GDM1 (cell line): ENCODE measurements at places on chromosomes 6 and 20.

- no peak for DNase-seq
Observed at GRCh38 chr20:23228912-23229311, 121.7 kb upstream of the NXT1 start.

GRCh38 chr6:133359256-133359655 is 118.1 kb downstream of the EYA4 start:
- DNase-seq, result no peak

DNA sequence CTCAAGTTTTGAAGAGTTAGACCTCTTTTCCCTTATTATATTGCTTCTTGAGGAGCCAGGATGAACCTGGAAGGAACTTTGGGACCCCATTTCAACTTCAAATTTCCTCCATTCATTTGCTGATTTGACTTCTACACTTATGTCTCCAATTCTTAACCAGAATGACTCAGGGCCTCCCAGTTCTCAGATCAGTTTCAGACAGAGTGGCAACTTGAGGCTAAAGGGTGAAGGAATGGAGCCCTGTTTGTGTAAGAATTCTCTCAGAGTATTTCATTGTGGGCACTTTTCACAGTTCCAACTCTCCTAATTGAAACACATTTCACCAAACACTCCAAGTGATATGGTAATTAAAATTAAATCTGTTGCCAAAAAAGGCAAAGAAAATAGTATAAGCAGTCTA is 109.0 kb upstream of the FLRT3 start:
- no peak for DNase-seq

GRCh38 chr6:90044182-90044832 is 150.0 kb downstream of the GJA10 start:
- no peak for DNase-seq

DNA sequence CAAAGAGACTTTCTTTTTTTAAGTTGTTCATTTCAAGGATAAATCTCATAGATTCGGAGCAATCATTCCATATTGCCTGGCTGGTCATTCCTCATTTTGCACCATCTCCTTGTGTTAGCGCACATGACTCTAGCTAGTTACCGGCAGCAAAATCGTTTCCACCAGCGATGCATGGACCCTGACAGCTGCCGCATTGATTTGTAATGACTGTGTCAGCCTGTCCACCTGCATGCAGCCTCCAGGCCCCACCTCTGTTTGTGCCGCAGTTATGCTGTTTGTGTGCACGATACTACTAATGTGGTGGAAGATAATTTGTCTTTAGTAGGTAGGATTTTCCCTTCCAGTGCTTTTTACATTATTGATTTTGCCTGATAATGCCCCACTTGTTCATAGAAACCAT is 164.0 kb downstream of the TBC1D7 start:
- no peak for DNase-seq

DNA sequence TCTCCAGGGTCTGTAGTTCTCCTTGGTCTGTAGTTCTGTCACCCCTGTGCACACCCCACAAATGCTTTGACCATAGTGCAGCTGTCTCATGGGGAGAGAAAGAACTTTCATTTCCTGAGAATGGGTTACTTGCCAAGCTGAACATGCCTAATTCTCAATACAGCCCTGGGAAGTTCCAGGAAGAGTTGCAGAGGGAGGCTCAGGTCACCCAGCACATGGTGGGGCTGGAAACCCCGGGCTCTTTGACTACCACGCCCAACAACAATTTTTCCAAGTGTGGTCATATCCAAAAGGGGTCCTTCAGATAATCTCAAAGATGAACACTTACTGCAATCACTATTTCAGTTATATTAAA is 2.2 kb upstream of the PTPRA start:
- DNase-seq, result no peak

GRCh38 chr20:60541991-60542390 is 583.8 kb downstream of the CDH26 start:
- no peak for DNase-seq

DNA sequence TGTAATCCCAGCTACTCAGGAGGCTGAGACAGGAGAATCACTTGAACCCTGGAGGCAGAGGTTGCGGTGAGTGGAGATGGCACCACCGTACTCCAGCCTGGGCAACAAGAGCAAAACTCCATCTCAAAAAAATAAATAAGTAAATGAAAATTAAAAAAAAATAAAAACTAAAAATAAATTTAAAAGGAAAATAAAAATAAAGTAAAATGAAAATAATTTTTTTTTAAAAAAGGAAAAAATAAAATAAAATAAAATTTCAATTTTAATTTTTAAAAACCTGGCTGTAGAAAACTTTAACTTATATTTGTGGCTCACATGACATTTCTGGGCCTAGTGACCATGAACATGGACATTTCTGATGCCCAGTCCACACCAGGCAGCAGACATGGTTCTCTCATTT is 16.1 kb downstream of the HCK start:
- no peak for DNase-seq

DNA sequence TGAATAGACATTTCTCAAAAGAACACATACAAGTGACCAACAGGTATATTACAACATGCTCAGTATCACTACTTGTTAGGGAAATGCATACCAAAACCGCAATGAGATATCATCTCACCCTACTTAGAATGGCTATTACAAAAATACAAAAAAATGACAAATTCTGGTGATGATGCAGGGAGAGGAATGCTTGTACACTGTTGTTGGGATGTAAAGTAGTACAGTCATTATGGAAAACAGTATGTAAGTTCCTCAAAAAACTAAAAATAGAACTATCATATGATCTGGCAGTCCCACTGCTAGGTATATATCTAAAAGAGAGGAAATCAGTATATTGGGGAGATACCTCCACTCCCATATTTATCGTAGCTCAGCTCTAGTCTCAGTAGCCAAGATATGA is 10.9 kb upstream of the SLC17A5 start:
- no peak for DNase-seq
